ENCODE measurements at places on chromosomes 1 and 21.
A peak's percentile ranks its signal among the peaks of the same experiment; 100 is the strongest.

DNA sequence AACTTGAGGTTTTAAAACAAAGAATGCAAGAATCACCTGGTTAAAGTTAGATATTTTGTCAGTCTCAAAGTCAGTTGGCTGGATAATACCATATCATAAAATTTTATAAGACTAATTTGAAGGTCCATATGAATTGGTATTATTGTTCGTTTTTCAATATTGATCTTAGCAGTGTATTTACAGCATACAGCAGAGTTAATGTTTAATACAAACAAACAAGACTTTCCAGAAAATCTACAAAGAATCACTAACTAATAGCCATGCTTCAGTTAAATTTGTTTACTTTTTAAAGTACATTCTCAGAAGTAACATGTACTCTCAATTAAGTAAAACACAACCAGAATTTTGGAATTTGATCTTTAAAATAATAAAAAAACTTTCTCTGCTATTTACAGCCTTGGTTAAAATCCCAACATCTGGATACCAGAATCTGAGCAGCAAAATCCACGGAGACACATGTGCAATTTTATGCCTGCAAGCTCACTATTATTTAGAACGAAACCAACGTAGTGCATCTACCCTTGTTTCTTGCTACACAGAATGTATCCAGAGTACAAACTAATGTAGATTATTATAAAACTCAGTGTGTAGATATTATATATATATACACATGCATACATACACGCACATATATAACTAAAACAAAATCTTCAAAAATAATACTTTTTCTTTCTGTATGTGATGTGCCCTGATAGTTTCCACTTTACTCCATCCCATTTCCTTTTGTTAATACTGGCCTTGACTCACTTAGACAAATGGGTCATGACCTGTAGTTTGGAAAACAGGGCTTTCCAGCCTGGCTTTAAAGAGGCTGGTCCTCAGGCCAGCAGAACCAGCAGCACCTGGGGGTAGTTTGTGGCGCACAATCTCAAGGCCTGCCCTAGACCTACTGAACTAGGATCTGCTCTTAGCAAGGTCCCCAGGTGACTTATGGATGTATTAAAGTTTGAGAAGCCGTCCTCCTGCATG is 63.6 kb upstream of the ERG start:
- DNase-seq, result no peak

DNA sequence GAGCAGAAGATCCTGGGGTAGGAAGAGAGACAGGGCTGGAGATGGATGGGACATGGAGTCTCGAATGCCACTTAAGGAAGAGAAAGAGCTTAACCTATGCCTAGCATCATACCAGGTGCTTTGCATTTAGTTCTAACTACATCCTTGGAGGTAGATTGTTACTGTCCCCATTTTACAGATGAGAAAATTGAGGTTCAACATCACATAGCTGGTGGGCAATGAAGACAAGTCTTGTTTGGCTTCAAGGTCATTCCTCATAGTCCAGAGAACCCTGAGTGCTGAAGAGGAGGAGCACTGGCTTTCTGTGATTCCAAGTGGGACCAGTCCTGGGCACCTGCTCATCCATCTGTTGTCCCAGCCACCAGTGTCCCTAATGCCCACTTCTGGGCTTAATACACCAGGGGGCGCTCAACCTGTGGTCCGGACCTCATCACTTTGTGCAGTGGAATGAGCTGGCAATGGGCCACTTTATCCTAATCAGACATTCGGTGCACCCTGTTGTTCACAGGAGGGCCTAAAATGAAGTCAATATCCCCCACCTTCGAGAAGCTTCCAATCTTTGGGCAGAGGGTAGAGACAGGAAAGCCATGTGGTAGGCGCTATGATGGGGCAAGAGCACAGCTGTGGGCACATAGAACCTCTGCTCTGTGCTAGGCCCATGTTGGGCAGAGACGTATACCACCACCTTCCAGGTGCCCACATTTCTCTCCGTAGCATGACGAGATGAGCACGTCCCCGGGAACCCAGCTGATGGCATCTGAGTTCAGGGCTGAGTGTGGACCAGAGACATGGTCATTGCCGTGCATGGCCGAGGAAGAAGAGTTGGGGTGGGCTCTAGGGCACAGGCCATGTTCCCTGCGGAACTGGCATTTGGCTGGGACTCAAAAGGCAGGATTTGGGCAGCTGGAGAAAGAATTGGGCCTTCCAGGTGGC is 9.2 kb downstream of the RPS6KA1 start:
- DNase-seq, result no peak

GRCh38 chr1:115282807-115283208 is 55.2 kb downstream of the NGF start:
- no peak for DNase-seq

DNA sequence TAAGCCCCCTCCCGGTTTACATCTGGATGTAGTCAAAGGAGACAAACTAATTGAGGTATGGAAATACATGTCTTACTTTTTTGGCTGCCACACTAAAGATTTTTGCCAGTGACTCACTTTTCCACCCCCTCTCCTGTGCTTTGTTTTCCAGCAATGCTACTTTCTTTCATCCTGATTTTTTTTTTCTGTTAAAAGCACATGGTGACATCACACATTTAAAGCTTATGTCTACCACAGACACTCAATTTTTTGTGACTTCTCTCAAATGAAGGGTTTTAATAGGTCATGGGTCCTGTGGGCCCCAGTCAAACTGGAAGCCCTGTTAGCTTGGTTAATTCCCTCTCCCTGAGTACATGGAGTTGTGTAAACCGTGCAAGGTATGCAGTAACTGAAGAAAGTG is 2.2 kb downstream of the PPP1R8 start:
- no peak for DNase-seq

GRCh38 chr1:4083231-4084047 is 183.4 kb upstream of the C1orf174 start:
- DNase-seq, result no peak

- DNase-seq, result no peak
These were observed 801.7 kb upstream of the BRINP3 start for GRCh38 chr1:191279266-191279800.

DNA sequence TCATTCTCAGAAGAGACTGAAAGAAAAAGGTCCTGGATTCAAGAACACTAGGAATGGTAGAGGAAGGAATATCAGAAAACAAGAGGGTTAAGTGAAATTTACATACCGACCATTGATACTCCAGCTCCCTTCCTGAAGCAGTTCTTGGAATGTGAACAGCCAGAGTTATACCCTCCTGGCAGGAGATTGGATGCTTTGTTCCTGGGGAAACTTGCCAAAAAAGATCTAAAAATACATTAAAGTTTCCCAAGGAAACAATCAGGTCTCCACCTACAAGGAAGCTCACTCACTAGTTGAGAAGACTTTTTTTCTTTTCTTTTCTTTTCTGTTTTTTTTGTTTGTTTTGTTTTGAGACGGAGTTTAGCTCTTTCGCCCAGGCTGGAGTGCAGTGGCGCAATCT is 91.1 kb downstream of the HLX start:
- DNase-seq, result no peak

- no peak for DNase-seq
These were observed 116.0 kb downstream of the TTLL7 start for GRCh38 chr1:83882906-83883305.

GRCh38 chr1:31930836-31931592 is 7.2 kb downstream of the PTP4A2 start:
- DNase-seq, result no peak

GRCh38 chr1:222247081-222247480 is 300.8 kb downstream of the HHIPL2 start:
- no peak for DNase-seq

DNA sequence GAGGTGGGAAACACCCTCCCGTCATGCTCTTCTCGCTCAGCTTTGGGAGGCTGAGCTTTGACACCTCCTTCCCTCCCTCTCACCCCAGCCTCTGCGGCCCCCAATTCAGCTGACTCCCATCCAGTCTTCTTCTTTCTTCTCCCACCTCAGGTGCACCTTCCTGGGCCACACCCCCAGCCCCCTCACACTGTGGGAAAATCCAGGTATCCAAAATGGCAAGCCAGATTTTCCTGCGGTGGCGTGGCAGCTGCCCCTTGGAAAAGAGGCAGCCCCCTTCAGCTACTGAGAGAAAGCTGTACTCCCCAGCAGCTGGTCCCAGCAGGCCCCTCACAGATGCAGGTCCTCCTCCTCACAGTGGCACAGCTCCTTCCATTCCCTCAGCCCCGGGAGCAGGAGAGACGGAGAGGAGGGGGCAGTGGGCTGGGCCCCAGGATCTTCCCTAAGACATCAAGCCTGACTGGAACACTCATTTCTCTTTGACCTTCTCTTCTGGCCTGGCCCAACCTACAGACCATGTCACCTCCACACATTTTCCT is 61.6 kb downstream of the OPTC start:
- DNase-seq, result no peak

GRCh38 chr1:40004857-40005256 is 35.7 kb upstream of the CAP1 start:
- DNase-seq, result no peak

DNA sequence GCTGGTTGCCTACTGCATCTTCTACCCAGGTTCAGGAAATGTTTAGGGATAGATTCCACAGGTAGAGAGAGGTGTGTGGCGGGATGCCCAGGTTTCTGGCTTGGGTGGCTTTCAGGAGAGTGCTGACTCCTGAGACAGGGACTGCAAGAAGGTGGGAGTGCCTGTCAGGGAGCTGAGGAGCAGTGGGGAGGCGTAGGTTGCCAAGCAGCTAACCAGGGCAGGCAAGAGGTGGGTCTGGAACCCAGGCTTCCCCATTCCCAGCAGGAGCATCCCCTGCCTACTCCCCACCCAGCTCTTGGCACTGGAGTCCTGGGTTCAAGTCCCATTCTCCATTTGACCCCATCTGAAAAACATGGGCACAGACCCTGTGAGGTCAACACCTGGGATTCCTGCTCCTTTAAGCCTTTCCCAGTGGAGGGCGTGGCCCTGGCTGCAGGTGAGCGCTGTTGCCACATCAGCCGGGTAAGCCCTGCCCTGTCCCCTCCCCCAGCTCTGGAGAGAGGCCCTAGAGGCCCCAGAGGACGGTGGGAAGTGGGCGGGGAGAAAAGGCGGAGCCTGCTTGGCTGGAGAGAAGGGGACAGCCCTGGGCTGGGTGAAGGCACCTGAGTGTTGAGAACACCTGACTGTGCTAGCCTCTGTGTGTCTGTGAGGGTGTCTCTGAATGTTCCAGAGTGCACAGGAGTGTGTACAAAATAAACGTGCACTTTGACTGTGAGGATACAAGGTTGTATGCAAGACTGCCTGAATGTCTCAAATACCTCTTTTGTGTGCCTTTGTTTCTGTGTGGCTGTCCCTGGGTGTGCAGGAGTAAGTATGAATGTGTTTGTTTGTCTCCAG is 14.0 kb upstream of the SYNC start:
- peak; percentile 10 for DNase-seq

All from stimulated activated CD4-positive, alpha-beta T cell treated with anti-CD3 and anti-CD28 coated beads, Interleukin-1b, Interleukin-23, amount 100 ng/mL, for 1 hour (primary cell).